ENCODE measurements at places on chromosomes 6 and 20.

DNA sequence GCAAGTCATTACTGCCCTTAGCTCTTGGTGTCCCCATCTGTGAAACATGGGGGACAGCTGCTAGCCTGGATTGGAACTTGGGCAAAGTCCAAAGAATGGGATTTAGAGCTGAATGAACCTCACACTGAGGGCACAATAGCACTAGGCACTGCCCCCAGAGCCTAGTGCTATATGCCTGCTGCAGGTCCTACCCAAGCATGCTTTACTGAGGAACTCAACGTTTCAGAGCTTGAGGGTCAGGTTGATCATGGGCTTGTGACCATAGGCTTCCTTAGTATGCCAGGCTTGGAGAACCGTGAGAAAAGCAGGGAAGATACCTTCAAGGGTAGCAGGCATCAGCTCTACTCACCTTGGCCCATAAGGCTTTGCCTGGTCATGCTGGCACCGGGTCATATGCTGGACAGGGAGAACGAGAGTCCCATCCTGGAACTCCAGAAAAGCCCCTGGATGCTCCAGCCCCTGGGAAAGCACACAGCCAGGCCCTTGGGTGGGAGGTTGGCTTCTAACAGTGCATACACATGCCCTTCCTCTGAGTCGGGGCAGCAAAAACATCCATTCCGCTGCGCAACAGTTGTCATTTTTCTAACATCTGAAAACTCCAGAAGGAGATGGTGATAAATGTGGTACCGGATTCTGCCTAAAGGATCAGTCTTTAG, 29.7 kb downstream of the EIF2S2 start:
- DNase-seq = no peak

DNA sequence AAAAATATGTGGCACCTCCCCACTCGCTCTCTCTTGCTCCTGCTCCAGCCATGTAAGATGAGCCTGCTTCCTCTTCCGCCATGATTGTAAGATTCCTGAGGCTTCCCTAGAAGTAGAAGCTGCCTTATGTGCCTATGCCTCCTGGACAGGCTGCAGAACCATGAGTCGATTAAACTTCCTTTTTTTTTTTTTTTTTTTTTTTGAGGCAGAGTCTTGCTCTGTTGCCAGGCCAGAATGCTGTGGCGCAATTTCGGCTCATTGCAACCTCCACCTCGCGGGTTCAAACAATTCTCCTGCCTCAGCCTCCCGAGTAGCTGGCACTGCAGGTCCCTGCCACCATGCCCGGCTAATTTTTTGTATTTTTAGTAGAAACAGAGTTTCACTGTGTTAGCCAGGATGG, 112.5 kb downstream of the FAM217A start:
- DNase-seq = no peak

DNA sequence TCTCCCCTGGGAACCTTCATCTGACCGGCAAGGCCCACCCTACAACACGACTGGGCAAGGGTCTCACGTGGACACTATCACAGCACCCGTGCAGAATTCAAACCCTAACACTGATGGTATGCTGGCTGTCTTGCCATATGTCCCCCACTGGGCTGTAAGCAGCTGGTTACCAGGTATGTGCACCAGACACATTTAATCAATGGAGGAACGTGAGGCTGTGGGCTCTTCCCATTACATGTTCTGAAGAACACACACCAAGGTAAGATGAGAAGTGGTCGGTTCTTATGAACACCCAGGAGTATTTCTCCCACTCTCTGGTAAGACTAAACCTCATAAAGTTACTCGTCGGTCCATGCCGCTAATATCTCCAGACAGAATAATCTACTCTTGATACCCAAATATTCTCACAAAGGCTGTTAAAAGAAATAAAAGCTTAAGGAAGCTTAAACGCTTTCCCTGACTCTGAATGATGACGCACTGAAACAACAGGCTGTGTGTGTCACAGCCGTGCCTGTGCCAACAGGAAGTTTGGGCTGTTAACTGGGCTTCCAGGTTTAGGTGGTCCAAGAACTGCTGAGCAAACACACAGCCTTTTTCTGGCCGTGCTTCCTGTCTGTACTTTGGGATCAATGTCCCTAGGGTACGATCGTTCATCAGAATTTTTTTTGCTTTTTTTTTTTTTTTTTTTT, 75.3 kb downstream of the SLC23A2 start:
- DNase-seq = no peak

DNA sequence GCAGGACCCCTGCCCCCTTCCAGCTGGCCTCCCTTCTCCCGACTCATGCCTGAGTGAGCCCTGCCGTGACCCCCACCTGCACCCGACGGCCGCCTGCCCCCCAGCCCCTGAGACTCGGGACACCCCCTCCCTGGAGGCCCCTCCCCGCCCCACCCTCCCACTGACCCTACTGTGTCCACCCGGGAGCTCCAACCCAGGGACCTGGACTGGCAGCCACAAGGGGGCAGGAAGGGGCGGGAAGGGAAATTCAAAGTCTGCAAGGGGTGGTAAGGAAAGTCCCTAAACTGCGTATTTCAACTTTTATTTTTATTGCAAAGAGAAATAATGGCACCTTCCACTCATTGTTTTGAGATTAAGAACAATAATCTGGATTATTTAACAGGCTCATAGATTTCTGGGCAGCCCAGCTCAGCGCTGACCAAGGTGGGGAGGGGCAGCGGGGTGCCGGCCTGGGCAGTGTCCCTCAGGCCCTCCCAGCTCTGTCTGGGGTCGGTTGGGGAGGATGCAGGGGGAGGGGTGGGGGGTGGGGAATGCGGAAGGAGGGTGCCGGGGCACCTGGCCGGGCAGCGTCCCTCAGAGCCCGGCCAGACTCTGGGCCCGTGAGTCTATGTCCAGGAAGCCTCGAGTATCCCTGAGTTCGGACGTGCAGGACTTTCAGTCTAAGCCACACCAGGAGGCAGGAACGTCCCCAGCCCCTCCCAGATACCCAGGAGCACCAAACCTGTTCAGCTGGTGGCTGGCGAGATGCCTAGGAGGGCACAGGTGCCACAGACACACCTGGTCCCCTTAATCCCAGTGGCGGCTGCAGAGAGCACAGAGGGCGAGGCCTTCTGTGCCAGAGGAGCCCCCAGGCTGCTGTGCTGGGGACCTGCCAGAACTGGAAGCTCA, 1.3 kb upstream of the PTK6 start:
- DNase-seq = peak; percentile 42

DNA sequence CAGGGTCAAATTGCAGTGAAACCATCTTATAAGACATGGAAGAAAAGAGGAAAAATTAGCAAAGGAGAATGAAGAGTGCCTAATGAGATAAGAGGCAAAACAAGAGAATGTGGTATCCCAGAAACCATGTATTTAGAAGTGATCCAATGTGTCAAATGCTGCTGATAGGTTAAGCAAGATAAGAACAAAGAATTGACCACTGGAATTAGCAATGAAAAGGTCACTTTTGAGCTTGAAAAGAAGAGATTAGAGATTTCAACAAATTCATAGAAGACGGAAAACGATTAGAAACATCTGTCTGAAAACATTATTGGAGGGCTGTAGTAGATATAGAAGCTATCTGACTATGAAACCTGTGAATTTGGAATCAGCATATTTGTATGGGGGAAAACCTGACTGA, 112.2 kb downstream of the AHI1 start:
- DNase-seq = no peak

GRCh38 chr6:103729658-103730057, 1130.1 kb downstream of the HACE1 start:
- DNase-seq = no peak

DNA sequence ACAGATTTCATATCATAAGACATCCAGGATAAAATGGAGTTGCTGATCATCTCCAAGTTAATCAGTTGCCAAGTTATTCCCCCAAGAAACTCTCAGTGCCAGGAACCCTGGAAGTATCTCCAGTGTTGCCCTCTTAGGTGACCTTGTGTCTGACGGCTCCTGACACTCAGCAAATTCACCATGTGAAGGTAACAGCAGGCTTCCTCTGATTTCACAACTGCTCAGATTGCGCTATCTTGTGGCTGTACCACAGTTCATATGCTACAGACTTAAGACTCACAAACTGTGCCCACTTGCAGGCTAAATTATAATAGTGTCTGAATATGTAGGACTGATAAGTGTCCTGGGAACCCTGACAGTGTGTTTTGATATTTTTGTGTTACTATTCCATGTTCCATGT, 186.6 kb upstream of the OPRM1 start:
- DNase-seq = no peak

GRCh38 chr6:159931846-159932245, 37.0 kb upstream of the IGF2R start:
- no peak for DNase-seq

GRCh38 chr6:127342296-127342945, 988 bp downstream of the ECHDC1 start:
- no peak for DNase-seq

DNA sequence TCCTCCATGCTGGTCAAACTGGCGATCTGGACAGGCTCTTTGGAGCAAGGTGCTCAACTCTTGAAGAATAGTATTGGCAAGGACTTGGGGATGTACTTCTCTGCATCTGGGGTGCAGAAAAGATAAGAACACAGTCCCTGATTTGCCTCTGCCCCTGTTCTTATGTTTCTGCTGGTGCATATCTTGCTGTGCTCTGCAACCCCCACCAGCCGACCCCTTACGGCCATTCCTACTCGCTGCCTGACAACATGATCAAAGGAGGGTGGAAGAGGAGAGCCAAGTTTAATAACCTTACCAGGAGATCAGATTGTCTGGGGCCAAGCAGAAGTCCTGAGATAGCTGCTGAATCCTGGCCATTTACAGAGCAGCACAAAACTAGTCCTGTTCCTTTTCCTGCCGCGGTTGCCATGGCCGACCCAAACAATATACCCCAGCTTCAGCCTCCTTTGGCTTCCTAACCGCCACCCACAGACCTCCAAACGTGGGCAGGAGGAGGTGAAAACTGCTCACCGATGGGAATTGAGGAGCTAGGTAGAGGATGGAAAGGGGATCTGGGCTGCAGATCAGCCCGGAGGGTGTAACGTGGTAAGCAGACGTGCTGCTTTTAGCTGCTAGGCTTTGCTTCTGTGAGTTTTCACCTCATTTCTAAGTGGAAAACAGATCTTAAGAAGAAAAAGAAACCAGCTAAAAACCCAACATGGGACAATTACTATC, 60.9 kb downstream of the ATXN1 start:
- DNase-seq = no peak

DNA sequence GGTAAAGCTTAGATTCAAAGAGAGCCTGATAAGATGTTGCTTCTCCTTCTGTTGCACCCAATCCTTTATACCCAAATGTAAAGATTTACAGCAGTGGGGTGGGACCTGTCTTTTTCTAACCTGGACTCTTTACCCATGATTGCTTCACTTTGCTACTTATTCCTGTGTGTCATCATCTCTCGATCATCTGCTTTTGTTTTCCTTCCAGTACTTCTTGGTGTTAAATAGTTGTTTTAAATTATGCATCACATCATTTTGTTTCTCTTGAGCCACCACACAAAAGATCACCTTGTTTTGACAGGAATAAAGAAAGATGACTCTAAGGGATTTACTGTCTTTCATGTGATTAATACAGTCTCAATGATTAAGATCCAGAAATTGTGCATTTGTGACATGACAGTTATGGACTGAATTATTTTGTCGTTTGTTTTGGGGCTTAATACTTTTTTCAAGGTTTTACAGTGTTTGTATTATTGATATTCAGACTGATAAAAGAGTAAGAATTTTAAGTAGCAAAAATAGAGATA, 123.1 kb downstream of the CDKAL1 start:
- no peak for DNase-seq

- DNase-seq = no peak
Observed at GRCh38 chr6:6758915-6759654, 170.6 kb downstream of the LY86 start.

GRCh38 chr6:53382421-53382820, 33.7 kb upstream of the ELOVL5 start:
- no peak for DNase-seq

DNA sequence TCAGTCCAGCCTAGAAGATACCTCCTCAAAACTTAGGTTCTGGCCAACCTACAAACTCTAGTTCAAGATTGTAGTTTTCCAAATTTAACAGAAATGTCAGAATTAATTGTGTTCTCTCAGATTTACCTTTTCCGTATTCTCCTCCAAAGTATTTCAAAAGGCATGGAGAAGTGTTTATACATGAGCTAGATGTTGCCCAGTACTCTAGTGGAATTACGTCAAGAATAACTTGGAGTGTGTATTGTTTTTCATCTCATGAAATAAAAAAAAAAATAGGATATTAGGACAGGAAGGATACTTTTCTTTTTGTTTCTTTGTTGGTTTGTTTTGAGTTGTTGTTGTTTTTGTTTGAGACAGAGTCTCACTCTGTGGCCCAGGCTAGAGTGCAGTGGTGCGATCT, 32.3 kb upstream of the MARCKS start:
- DNase-seq = no peak

- no peak for DNase-seq
Observed at GRCh38 chr20:9088556-9088955, 19.7 kb downstream of the PLCB4 start.

Data from effector memory CD8-positive, alpha-beta T cell (primary cell).